ENCODE measurements at places on chromosomes 16 and 17.

GRCh38 chr16:53849994-53850393, 146.0 kb downstream of the FTO start:
- peak; percentile 19 for DNase-seq

- no peak for DNase-seq
Observed at GRCh38 chr16:852451-853185, 52.1 kb upstream of the GNG13 start.

GRCh38 chr17:76404256-76404655, 19.8 kb downstream of the SPHK1 start:
- no peak for DNase-seq

DNA sequence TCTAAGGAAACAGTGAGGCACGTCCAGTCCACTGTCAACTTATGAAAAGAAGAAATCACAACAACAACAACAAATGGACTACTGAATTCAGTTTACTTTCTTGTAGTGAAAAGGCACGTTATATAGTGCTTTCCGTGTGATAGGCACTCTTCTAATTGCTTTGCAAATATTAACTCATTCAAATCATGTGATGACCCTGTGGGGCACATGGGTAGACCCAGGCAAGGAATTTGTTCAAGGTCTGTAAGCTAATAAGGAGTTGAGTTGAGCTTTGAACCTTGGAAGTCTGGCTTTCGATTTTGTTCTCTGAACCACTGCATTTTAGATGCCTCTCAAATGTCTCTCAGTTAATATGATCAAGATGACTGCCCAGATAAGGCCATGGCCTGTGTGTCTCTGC, 295.1 kb upstream of the RBFOX1 start:
- no peak for DNase-seq

DNA sequence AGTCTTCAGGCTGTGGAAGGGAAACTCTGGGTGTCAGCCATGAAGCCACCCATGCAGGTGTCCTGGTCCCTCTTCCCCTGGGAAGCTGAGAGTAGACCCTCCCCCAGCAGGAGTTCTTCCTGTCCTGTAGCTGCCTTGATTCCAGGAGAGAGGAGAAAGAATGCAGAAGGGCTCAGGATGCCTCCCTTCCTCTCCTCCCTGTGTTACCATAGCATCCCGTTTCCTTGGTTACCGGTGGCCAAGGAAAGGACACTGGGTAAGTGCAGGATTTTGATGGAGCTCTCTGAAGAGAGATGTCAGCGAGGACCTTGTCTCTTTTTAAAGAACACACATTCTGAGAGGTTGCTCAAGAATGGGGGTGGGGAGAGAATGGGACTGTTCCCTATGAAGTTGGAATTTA, 304.1 kb upstream of the N4BP1 start:
- DNase-seq = peak; percentile 4

Measured in NCI-H2227 treated with DMSO at 0.1 percent for 48 hours (cell line).